Epithelial cell of prostate (primary cell): ENCODE measurements at places on chromosomes 3 and 15.
A peak's percentile ranks its signal among the peaks of the same experiment; 100 is the strongest.

- DNase-seq, result no peak
Observed at GRCh38 chr3:149772861-149773260, 19.5 kb downstream of the ANKUB1 start.

- no peak for DNase-seq
Observed at GRCh38 chr3:139672884-139673283, 4.9 kb downstream of the NMNAT3 start.

GRCh38 chr3:106609666-106610301, 741.0 kb upstream of the CBLB start:
- no peak for DNase-seq

- DNase-seq, result no peak
Observed at GRCh38 chr15:26773917-26774316, 1.1 kb upstream of the GABRB3 start.

- DNase-seq, result no peak
Observed at GRCh38 chr3:71132995-71133730, 450.4 kb downstream of the FOXP1 start.

DNA sequence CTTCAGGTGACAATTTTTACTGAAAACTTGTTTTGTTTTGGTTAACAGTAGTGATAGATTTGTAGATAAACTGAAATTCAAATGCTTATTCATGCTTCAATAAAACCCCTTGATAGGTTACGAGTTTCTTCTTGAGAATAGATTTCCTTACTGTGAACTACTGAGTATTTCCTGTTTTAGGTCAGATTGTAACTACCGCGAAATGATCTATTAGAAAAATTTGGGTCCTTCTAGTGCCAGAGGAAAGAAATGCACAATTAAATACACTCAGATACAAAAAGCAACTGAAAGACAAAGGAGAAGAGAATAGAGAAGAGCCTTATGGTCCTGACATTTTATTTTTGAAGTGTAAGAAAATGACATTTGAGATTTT, 251.7 kb upstream of the TBL1XR1 start:
- no peak for DNase-seq

GRCh38 chr3:151197981-151198767, 4.8 kb downstream of the GPR171 start:
- no peak for DNase-seq

DNA sequence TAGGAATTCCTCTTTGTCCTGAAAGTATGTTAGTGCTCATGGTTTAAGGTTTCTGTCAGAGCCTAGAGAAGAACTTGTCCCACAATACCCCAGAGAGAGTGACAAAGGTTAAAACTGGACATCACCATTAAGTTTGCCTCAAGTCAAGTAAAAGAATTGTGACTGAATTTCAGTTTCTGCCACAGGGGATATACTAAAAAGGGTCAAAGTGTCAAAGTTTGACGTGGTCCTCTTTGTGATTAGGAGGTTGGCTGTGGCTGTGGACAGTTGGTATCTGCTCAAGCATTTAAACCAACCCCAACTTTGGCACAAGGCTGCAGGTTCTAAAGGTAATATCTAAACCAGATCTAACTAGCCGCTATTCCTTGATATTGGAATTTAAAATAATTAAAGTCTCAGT, 26.1 kb downstream of the FMN1 start:
- no peak for DNase-seq

GRCh38 chr15:42608110-42608531, 32.7 kb downstream of the STARD9 start:
- DNase-seq, result no peak

DNA sequence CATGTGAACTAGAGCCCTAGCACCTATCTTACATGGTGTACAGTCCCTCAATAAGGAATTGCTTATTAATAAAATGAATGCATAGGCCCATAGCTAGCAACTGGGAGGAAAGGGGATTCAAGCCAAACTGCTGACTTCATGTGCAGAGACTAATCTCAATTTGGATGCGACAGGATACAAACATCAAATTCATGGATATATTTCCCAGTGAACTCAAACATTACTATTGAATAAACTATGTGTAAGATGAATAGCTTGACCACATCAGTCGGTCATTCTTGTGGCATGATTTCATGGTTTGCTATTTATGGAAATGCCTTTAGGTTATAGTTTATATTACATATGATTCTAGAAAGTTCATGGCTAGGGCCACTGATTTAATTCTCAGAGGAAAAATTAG, 268.6 kb upstream of the SLITRK3 start:
- no peak for DNase-seq

DNA sequence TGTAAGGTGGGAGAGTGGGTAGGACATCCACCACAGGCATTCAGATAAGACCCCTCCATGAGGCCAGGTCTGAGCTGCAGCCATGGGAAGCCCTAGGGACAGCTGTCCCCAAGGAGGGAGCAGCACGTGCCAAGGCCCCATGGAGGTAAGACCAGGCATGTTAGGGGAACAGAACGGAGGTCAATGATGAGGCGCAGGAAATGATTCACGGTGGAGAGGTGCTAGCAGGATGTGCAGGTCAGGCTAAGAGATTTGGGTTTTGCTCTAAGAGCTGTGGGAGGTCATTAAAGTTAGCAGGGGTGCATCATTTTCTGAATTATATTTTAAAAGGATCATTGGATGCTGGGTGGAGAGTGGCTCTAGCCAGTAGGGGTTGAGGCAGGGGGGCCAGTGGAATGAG, 66.4 kb upstream of the SNRPA1 start:
- DNase-seq, result no peak

GRCh38 chr3:158780766-158781165, 21.1 kb upstream of the MFSD1 start:
- no peak for DNase-seq

GRCh38 chr15:33492434-33493052, 181.8 kb downstream of the RYR3 start:
- DNase-seq, result no peak

GRCh38 chr3:94522488-94522887, 459.6 kb downstream of the NSUN3 start:
- no peak for DNase-seq

GRCh38 chr3:46130631-46131310, 77.3 kb downstream of the CCR1 start:
- DNase-seq, result no peak

GRCh38 chr3:131738095-131738494, 235.3 kb upstream of the MRPL3 start:
- DNase-seq, result no peak

DNA sequence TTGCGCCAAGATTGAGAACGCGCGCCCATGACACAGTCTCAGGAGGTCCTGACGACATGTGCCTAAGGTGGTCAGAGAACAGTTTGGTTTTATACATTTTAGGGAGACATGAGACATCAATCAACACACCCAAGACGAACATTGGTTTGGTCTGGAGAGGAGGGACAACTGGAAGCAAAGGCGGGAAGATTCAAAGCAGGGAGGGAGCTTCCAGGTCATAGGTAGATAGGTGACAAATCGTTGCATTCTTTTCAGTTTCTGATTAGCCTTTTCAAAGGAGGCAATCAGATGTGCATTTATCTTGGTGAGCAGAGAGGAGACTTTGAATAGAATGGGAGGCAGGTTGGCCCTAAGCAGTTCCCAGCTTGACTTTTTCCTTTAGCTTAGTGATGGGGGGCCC, 828.4 kb upstream of the DPPA4 start:
- no peak for DNase-seq

DNA sequence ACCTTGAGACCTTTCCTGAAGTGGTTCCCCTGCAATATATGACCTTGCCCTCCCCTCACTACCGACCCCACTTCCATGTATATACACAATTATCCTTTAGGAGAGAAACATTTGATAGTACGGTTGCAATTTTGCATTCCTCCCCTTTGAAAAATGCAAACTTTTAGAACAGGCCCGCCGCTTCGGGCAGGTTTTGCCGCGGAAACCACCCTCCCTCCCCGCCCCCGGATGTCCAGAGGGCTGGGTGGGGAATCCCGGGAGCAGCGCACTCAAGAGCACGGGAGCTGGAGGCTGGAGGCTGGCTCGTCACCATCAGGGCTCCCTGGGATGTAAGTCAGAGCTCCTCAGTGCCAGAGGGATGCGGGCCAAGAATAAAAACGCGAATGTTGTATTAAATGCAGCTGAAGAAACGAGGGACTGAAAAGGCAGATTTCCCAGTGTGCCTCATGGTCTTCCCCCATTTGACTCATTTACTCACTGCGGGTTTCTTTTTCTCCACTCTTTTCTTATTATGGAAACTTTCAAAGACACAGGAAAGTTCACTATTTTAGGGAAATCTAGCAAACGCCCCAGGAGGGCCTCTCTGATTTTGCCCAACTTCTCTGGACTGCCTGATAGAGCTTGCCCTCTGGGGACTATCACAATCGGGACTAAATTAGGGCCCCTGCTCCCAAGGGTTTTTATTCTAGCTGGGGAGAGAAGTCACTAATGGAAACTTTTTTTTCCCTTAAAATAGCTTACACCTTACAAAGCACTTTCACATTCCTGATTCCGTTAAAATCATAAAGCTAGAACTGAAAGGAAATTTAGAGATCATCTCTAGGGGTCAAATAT, 2.9 kb upstream of the USP3 start:
- peak; percentile 43 for DNase-seq

GRCh38 chr3:129794311-129795185, 99.0 kb downstream of the TMCC1 start:
- DNase-seq, result peak; percentile 95

DNA sequence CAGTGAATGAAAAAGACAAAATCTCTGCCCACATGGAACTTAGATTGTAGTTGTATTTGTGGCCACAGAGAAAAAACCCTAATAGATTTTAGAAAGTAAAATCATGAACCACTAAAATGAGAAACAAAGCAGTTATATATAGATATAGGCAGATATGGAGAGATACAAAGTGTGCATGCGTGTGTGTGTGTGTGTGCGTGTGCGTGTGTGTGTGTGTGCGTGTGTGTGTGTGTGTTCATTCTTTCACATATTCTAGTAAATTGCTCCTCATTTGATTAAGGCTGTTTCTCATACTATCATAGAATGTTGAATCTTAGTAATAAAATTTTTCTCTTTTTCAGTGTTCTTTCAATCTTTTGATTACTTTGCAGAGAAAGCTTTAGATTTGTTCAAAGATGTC, 118.6 kb downstream of the DNAJB8 start:
- no peak for DNase-seq

GRCh38 chr3:161649900-161650484, 153.4 kb downstream of the OTOL1 start:
- no peak for DNase-seq

DNA sequence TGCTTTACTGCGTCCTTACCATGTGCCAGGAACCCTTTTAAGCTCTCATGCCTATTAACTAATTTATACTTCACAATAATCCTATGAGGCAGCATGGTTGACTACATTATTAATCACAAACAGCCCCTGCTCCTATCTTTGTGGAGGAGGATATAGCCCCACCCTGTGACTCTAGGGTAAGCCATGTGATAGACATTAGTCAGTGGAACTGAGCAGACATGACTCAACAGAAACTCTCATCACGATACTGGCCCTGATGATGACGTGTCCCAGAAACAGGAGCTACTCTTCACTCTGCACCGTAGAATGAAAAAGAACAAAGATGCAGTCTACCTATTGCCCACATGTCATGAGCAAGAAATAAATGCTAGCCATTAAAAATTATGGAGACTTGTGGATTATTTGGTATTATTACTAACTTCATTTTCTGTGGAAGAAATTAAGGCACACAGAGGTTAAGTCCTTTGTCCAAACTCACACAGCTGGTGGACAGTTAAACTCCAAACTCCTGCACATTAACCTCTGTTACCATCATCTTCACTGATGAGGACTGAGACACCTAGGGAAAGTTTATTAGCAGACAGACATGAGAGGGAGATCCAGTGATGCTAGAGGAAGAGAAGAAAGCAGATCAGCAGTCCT, 51.2 kb downstream of the CFAP20DC start:
- DNase-seq, result peak; percentile 100

- DNase-seq, result no peak
Observed at GRCh38 chr3:6994081-6994668, 133.3 kb downstream of the GRM7 start.

GRCh38 chr3:150248116-150248887, 159.8 kb upstream of the TSC22D2 start:
- no peak for DNase-seq
